ENCODE measurements at places on chromosomes 11 and 22.

DNA sequence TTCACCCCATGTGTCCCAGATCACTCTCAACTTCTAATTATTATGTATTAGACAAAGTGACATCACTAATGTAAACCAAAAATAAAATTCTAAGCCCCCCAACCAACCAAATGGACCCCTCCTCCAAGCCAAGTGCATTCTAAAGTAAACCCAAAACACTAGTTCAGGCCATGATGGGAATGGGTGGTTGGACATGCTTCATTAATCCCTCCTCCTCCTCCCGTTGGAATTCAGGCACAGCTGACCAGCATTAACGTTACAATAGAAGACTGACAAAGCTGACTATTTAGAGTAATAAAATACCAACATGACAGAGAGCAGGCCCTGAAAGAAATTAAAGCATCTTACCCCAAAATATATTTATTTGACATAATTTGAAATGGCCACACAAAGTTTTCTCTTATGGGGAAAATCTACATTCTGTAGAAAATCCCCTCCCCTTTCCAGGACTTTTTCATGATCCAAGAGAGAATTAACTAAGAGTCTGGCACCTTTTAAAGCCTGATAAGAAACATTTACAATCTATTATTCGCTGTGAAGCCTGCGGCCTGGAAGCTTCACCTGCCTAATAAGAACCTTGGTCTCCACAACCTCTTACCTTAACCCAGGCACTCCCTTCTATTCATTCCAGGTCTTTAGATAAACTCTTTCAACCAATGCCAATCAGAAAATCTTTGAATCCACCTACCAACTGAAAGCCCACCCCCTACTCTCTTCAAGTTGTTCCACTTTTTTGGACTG, 948.5 kb upstream of the CCDC90B start:
- no peak for DNase-seq

- DNase-seq = no peak
Observed at GRCh38 chr11:66417000-66417399, 3.8 kb upstream of the NPAS4 start.

DNA sequence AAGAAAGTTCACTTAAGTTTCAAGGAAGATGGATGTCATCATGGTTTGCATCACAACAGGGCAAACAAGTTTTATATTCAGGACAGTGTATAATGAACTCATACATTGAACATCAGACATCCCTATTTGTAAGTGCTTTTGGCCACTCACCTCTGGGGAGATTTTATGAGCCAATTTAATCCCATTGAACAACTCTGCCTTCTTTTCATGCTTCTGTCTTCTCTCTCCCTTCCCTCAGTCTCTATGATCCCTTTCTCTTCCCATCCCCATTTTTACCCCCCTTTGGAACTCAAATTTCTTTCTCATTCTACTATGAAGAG, 234.3 kb upstream of the POU2AF2 start:
- no peak for DNase-seq

DNA sequence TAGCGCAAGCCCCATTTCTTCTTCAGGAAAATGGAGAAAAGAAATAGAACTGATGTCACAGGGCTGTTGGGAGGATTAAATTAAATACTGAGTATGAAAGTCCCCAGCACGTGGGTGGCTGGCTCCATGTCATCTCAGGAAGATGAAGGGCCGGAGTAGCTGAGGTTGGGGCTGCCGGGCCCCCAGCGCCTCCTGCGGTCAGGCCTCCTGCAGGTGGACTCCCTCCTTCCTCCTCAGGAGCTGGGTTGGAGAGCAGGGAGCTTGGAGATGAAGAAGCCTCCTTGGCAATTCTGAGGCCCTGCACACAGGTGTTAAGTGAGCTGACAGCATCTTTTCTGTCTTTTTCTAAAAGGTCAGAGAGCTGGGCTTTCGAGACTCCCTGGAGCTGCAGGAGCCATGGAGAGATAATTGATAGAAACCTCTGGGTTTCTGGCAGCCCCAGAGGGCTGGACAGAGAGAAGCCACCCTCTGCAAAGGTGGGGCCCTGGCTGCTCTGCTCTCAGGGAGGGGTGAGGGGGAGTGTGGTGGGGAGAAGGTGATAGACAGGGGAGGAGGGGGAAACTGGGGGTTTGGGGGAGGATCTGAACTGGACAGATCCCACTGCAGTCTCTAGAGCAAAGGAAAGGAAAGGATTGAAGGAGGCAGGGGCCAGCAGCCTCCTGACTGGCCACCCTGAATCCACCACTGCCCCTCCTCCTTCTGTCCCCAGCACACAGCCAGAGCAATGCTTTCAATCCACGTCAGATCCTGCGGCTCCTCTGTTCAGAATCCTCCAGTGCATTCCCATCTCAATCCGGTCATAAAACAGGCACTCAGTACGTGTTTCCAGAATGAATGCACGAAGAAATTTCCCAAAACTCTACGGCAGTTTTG, 210.8 kb downstream of the CEP164 start:
- no peak for DNase-seq

GRCh38 chr11:47327025-47327424, 25.5 kb downstream of the MYBPC3 start:
- no peak for DNase-seq

- no peak for DNase-seq
Observed at GRCh38 chr11:71500601-71501021, 26.5 kb upstream of the KRTAP5-7 start.

- DNase-seq = no peak
Observed at GRCh38 chr11:98455500-98456307, 565.0 kb upstream of the CNTN5 start.

DNA sequence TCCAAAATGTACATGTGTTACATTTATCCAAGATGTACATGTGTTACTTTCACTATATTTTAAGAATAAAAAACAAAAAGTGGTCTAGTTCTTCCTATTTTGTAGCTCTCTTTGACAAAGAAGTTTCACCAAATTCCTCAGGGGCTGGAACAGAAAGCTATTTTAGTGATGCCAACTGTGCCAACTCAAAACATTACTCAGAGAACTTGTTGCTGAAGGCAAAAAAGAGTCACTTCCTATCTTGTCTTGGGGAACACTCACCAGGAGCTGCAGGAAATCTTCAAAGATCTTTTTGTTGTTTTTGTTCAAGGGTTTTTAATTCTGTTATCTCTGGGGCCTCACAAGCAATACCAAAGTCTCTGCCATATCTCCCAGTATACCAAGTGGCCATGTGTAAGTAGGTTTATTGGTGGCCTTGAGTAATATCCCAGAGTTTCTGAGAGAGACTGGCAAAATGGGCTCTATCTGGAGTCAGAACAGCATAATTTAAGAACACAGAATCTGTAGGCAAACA, 13.6 kb upstream of the EED start:
- no peak for DNase-seq

DNA sequence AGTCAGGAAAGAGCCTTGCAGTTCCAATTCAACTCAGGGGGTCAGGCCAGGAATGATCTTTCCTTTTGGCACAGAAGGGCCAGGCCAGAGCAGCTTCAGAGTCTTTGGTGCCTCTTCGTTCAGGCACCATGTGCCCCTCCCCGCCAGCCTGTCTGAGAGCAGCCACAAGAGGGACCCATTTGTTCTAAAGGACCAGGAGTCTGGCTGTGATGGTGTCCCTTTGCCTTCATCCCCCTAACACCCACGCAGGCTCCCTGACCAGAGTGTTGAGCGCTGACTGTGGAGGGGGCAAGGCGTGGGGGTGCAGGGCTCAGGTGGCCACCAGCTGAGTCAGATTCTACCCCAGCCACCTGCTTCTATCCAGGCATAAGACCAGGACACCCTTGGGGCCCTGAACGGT, 156.4 kb downstream of the TTC17 start:
- DNase-seq = no peak

GRCh38 chr11:125080531-125080911, 17.4 kb downstream of the SLC37A2 start:
- no peak for DNase-seq

DNA sequence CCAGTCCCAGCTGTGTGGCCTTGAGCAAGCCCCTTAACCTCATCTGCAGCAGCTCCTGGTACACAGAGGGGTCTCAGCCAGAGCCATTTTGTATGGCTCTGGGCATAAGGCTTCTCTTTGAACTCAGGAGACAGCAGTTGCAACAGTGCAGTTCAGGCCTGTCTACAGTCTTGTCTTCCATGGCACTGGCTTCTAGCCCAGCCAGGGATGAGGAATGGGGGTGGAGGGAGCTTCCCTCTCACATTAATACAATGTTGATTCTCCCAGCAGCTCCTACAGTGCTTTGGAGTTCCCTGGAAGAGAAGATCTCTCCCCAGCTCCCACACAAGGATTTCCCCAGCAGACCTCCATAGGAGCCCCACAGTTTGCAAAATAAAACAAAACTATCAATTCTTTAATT, 350.2 kb downstream of the BUD13 start:
- DNase-seq = no peak

DNA sequence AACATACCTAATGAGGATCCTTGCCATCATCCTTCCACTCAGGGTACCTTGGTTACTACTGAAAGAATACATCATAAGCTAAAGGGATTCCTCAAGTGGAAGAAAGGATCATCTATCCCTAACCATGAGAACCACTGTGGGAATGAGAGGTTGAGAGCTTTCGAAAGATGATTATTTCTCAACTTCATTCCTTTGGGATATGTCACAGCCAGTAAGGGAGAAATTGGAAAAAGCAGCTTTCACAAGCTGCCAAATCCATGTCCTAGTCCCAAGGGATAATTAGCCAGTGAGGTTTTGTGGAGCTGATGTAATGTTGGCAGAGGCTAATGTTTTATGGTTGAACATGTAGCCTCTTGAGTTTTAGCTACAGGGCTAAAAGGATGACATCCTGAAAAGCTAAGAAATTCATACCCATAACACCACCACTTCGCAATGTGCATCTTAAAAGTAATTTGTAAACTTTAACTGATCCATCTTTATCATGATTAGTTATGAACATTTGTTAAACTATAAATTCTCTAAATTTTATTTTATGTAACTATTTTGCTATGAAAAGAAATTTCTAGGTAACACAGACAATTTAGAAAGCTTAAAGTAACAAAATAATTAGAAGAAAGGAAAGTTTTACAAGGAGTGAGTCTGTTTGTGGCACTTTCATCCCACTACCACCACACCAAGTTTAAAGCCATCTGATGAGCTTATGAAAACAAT, 123.9 kb downstream of the MRTFA start:
- no peak for DNase-seq

GRCh38 chr11:61687420-61687819, 7.2 kb downstream of the DAGLA start:
- DNase-seq = no peak

DNA sequence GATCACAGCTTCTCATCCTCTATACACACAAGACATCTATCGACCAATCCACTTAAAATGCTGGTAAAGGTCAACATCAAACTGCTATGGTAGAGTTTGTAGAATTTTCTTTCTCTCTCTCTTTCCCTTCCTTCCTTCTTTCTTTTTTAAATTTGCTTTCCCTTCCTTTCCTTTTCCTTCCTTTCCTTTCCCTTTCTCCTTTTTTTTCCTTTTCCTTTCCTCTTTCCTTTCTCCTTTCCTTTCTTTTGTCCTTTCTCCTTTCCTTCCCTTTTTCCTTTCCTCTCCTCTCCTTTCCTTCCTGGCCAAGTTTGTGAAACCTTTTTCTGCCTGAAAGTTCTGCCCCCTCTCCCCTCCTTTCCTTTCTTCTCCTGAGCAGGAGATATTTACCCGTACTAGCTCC, 3.1 kb downstream of the C11orf97 start:
- no peak for DNase-seq

- DNase-seq = no peak
Observed at GRCh38 chr11:13338019-13338426, 60.4 kb downstream of the BMAL1 start.

- no peak for DNase-seq
Observed at GRCh38 chr22:17137861-17138425, 16.8 kb upstream of the TMEM121B start.

- DNase-seq = no peak
Observed at GRCh38 chr22:17637490-17638181, 921 bp upstream of the BCL2L13 start.

- no peak for DNase-seq
Observed at GRCh38 chr11:68266121-68266891, 5.5 kb downstream of the C11orf24 start.

DNA sequence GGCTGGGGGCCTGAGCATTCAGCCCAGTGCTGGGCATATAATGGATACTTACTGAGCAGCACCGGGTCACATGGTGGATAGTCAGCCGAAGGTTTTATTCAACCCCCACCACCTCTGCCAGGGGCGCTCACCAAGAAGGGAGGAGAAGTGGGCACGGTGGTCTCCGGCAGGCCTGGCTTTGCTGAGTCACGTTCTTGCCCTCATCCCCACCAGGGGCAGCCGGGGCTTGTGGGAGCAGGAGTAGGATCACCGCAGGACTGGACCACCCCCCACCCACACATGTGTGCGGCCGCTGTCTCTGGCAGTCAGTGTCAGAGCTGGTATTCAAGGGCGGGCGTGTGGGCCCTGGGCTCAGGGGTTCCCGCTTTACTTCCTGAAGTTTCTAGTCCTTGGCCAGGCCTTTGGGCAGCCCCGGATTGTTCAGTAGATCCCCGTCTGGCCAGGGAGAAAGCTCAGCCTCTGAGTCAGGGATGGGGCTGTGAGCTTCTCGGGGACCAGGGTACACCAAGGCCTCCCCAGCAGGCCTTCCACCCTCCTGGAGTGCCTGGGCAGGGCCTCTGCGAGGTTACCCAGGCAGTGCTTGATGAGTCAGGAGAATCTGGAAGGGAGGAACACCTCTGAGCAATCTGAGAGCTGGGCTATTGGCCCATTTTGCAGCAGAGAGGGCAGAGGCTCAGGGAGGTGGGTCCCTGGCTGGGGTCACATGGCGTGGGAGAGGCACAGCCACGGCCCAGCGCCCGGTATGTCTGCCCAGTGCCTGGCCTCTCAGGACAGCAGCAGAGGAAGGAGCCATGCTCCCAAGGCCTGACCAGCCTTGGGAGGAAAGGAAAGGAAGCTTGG, 60.6 kb downstream of the RTL6 start:
- DNase-seq = no peak

- DNase-seq = no peak
Observed at GRCh38 chr11:95575517-95575916, 214.1 kb downstream of the FAM76B start.

DNA sequence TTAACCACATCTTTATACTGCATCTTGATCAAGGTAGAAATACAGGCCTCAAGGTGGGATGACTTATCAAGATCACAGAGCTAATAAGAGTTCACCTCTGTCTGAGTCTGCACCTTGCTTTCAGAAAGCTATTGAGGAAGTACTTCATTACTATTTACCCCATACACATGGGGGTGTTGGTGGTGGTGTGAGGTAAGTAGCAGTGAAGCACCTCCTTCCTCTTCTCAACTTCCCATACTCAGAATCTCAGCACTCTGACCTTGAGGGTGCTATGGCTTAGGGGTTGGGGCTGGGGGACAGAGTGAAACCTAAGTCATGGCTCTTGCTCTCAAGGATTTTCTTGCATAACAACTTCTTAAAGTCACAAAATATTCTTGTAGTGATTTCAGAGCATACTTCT, 56.9 kb downstream of the ME3 start:
- no peak for DNase-seq

- no peak for DNase-seq
Observed at GRCh38 chr11:59191890-59192289, 20.0 kb downstream of the DTX4 start.

GRCh38 chr22:24066260-24066659, 55.2 kb downstream of the CABIN1 start:
- no peak for DNase-seq

- DNase-seq = no peak
Observed at GRCh38 chr11:135019343-135019871, 607.4 kb upstream of the B3GAT1 start.

GRCh38 chr11:131987703-131988102, 617.3 kb downstream of the NTM start:
- no peak for DNase-seq
